ENCODE measurements at places on chromosomes 16 and 17.

DNA sequence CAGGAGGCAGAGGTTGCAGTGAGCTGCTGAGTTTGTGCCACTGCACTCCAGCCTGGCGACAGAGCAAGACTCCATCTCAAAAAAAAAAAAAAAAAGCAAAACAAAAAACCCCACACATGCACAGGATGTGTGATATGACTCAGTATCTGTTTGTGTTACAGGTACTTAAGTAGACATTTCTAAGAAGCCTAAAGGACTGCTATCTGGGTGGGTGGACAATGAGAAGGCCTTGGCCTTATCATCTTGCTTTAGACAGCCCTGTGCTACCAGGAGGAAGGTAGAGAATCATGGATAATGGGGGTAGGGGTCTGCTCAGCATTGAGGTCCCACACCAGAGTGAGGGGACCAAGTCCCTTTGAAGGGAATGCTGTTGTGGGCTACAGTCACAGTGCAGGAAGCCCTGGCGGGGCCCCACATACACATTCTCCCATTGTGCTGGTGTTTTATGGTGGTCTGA, 26.7 kb downstream of the PLD6 start:
- DNase-seq: no peak

- no peak for DNase-seq
These were observed 8.9 kb downstream of the TRIM47 start for GRCh38 chr17:75869282-75870141.

- no peak for DNase-seq
These were observed 12.5 kb downstream of the KCNJ2 start for GRCh38 chr17:70181866-70182265.

GRCh38 chr16:81293909-81294802, 20.6 kb upstream of the GAN start:
- no peak for DNase-seq

- no peak for DNase-seq
These were observed 11.5 kb downstream of the CCL17 start for GRCh38 chr16:57416084-57416483.

DNA sequence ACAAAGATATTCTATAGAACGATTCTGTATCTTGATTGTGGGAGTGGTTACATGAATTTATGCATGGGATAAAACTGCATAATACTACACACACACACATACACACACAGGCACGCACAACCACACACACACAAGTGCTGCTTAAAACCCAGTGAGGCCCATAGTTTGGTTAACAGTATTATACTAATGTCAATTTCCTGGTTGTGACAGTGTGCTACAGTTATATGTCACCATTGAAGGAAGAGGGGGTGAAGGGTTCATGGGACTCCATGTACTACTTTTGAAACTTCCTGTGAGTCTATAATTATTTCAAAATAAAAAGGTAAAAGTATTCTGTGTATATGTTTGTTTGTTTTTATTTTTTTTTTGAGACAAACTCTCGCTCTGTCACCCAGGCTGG, 8.1 kb downstream of the ZC3H7A start:
- no peak for DNase-seq

DNA sequence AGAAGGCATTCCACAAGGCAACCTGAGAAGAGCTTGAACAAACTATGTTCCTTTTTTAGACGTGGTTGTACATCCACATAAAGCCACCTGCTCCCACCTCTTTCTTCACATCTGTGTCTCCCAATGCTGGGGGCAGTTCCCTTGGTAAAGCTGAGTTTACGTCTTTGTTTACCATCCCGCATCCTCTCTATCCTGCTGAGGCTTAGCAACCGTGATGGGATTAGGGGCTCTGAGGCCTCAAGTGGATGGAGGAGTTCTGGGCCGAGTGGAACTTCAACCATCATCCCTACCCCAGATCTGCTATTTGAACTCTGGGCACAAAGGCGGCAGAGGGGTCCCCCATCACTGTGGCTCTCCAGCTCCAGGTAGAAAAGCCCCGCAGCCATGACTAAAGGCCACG, 94.2 kb upstream of the CREBBP start:
- no peak for DNase-seq

DNA sequence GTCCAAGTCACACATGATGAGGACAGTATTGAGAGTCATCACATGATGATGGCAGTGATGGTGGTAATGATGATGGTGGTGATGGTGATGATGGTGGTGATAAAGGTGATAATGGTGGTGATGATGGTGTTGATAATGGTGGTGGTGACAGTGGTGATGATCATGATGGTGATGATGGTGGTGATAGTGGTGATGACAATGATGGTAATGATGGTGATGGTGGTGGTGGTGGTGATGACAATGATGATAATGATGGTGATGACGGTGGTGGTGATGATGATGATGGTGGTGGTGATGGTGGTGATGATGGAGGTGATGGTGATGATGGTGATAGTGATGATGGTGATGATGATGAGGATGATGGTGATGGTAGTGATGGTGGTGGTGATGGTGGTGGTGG, 190.2 kb upstream of the ZNF469 start:
- no peak for DNase-seq

DNA sequence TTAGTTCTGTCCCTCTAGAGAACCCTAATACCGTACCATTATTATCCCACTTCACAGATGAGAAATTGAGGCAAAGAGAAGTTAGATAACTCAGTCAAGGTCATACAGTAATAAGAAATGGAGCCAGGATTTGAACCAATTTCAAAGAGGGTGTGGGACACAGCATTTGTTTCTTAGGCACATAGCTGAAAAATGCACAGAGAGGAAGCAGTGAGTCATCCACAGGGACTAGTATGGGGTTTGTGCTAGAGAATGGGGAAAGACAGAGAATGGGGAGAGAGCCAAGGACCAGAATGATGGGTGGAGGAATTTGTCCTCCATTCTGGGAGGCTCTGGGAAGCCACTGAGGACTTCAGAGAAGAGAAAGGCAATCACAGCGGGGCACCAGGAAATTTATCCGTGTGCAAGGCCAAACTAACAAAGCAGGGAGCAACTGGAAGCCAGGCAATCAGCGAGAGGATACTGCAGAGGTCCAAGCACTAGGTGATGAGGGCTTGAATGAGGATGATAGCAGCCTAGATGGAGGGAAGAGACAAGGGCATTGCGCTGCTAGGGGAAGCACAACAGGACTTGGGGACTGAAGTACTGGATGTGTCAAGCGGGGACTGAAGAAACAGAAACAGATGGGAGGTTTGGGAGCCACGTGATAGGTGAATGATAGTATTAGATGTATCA, 78.1 kb upstream of the ZFHX3 start:
- no peak for DNase-seq

DNA sequence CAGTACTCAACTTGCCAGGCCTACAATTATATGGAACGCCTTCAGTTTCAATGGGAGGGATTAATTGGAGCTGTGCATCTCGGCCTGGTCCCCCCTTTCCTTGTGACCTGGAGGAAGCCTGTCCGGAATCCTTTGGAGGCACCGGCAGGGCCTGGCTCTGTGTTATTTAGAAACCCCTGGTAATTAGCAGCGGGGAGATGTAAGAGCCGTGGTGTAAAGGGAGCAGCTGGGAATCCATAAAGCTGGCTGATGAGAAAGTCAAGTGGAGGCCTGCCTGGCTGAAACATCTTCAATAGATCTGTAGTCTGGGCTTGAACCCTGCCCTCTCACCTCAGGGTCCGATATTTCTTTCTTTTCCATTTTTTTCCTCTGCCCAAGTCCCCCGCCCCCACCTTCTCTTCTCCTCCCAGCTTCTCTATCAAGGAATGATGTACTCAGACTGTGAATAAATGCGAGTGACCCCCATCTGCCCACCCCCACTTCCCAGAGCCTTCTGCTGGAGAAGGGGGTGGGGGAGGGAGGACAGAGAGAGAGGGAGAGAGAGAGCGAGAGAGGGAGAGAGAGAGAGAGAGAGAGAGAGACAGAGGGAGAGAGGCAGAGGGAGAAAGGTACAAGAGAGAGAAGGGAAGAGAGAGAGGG, 495.5 kb upstream of the ZFHX3 start:
- no peak for DNase-seq

- DNase-seq: no peak
These were observed 138.4 kb downstream of the WWOX start for GRCh38 chr16:78237841-78238240.

GRCh38 chr17:69485901-69486643, 71.6 kb downstream of the MAP2K6 start:
- DNase-seq: no peak

- DNase-seq: no peak
These were observed 85.6 kb upstream of the NOL11 start for GRCh38 chr17:67632141-67632540.

DNA sequence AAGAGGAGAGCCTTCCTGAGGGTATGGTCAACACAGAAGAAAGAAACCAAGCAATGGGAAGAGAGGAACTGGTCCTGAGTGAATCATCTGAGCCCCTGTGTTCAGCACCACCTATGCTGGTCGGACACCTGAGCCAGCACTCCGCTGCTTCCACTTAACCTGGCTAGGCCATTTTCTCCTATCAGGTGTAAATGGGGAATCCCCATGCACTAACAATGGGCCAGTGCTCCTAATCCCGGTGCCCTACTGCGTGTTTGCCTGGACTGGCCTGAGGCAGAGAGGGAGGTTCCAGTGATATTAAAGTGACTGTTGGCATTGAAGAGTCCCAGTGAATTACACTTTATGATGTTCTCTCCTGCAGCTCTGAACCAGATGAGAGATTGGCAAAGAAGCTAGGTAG, 34.4 kb upstream of the XYLT2 start:
- no peak for DNase-seq

DNA sequence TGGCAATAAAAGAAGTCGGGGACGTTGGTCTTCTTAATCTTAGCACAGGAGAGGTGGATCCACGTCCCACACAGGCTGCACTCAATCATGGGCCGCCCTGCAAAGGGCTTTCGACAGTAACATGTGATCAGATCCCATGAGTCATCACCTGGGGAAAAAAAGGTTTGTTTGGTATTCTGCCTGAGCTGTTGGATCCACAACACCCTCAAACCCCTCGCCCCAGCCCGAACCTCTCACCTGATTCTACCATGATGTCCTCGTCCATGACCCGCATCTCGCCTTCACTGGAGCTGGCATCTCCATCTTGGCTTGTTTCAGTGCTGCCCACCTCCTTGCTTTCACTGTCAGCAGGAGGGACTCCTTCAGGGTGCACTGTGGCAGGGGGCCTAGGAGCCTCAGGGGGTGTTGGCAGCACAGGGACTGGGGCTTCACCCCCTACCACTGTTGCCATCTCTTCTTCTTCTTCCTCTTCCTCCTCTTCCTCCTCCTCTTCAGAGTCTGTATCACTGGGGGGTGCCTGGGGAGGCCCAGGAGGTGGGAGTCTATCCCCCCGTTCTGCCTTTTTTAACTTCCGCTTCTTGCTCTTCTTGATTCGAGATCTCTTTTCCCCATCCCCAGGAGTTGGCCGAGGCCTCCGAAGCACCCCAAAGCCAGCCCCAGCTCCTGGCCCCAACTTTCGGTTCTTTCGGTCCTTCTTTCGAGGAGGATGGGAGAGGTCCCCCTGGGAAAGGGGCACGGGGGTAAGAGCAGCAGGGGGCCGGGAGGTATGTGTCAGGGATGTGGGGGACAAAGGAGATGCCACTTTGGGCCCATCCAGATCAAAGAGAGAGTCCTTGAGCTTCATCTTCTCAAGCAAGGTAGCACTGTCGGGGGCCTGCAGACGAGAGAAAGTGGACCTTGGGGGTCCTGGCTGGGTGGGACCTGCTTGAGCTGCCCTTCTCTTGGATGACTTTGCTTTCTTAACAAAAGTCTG, 1.7 kb upstream of the DVL2 start:
- no peak for DNase-seq

- no peak for DNase-seq
These were observed 91.8 kb upstream of the CLEC18A start for GRCh38 chr16:69859105-69859989.
